Activated naive CD4-positive, alpha-beta T cell (primary cell): ENCODE measurements at places on chromosomes 16 and 17.

GRCh38 chr17:56785997-56786680 lies 47.6 kb downstream of the C17orf67 start:
- no peak for DNase-seq

GRCh38 chr17:48510761-48511604 lies 19.8 kb downstream of the HOXB1 start:
- DNase-seq = no peak

DNA sequence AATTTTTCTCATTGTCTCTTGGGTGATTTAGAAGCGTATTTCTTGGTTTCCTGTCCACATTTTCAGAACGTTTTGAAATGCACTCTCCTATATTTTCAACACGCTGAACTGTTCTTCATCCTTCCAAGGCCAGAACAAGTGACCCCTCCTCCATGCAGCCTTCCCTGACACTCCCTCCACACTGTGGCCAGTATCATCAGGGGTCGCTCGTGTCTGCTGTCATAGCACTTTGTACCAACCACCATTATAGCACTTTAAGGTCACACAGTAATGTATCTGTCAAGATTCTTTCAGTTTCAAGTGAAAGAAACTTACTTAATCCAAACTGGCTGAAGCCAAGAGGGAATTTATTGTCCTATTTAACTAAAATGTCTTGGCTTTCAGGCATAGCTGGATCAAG lies 17.5 kb upstream of the IL21R start:
- no peak for DNase-seq

GRCh38 chr17:13378361-13378760 lies 223.4 kb downstream of the HS3ST3A1 start:
- DNase-seq = no peak

- DNase-seq = no peak
Observed at GRCh38 chr17:47717261-47717697, 15.8 kb upstream of the TBX21 start.

DNA sequence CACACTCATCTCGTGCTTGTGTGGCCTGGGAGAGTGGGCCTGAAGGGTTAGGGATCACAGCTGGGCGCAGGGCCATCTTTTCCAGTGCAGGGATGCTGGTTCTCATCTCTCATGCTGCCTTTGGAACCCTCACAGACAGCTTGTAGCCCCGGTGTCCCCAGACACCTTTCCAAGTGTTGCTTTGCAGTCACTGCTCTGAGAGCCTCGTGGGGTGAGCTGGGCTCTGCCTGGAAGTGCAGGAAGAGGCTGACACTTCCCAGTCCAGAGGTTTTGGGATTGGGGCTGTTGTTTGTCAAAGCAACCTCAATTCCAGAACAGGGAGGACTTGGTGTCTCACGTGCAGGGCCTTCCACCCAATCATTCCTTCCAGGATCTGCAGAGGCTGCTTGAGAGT lies 28.2 kb downstream of the TBX4 start:
- DNase-seq = no peak
